ENCODE measurements at places on chromosomes 3 and 15.

DNA sequence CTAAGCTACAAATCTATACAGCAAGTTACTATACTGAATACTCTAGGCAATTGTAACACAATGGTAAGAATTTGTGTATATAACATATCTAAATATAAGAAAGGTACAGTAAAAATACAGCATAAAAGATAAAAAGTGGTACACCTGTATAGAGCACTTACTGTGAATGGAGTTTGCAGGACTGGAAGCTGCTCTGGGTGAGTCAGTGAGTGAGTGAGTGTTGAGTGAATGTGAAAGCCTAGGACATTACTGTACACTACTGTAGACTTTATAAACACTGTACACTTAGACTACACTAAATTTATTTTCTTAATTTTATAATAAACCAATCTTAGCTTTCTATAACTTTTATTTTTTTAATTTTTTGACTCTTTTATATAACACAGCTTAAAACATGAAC lies 123.1 kb downstream of the ZMAT3 start:
- no peak for DNase-seq

DNA sequence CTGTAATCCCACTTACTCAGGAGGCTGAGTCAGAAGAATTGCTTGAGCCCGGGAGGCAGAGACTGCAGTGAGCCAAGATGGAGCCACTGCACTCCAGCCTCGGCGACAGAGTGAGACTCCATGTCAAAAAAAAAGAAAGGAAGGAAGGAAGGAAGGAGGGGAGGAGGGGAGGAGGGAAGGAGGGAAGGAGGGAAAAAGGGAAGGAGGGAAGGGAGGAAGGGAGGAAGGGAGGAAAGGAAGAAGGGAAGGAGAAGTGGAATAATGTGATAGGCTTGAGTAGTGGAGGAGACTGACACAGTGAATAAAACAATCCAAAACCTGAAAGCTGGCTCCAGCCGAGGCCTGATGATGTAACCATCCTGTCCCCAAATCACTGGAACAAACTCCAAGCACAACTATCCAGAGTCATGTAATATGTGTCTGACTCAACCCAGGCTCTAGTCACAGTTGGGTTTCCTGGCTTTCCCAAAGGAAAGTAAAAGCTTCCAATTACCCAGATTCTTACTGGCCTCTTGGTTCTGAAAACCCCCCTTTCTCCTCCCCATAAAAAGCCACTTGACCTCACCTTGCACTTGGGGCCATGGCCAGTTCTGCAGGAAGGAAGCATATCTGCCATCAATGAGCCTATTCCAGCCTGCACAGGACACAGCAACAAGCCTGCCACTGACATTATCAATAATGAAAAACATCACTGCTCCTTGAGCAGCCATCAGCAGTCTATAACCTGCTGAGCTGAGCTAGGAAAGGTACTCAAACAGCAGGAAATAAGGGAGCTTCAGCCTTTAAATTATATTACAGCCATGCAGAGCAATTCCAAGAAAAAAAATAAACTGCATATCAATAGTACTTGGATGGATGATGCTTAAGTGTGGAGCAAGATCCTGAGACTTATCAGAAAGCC lies 48.3 kb downstream of the MB21D2 start:
- DNase-seq = no peak

GRCh38 chr3:170274641-170275040 lies 52.4 kb downstream of the PRKCI start:
- DNase-seq = no peak

DNA sequence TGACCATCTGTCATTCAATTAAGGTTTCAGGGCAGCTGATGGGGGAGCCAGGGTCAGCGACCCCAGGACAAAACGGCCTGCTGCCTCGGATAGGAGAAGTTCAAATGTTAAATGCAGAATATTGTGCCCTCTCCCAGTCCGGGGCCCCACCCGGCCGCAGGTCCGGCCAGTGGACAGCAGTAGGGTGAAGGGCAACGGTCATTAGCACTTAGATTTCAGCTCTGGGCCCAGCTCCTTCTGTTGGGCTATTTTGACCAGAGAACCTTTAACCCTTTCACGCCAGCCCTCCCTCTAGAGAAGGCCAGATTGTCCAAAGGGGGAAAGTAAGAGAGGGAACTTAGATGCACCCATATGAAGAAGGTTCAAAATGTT lies 16.1 kb upstream of the ONECUT1 start:
- no peak for DNase-seq

DNA sequence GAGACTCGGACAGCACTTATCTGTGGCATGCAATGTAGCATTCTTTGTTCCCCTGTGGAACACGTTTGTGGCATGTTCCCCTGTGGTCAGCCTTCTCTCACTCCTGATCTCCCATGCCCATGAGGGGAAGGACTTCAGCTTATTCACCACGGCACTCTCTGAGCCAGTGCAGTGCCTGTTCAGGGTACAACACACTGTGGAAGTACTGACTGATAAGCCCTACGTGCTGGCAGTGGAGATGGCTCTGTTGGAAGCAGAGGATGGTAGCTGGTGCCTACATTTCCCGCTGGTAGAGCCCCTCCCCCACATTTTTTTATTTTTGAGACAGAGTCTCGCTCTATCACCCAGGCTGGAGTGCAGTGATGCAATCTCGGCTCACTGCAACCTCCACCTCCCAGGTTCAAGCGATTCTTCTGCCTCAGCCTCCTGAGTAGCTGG lies 43.5 kb upstream of the ETV5 start:
- DNase-seq = no peak

- no peak for DNase-seq
Measured at GRCh38 chr3:150878996-150879575, 26.2 kb downstream of the MINDY4B start.

DNA sequence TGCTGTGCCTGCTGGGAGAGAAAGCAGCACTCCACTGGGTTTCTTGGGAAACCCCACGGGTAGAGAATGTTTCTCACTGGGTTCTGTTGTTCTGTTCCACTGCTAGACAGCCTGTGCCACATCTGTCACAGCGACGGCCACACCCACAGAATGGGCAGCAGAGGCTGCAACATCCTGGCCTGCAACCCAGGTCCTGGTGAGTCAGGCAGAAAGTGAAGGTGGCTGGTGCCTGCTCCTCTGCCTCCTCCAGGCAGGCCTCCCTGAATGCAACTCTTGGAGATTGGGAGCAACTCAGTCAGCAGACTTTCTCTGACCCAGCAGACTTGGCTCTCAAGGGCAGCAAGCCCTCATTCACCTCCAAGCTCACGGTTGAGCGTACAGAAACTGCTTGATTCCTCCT lies 13.0 kb downstream of the C3orf18 start:
- DNase-seq = no peak

DNA sequence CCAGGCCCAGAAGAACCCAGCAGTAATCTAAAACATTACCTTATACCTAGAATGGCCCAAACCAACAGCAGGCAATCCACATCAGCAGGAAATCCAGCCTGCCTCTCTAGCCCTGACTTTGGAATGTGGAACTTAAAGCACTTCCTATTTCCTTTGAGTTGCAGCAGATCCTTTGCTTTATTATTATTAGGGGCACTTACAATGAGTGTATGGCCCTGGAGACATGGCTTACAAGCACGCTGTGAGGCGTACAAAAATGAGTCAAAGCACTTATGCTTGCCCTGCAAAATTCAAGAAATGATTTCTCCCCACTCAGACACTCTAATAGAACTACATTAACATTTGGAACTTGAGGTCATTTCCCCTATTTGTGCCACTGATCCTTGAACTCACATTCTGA lies 9.5 kb upstream of the KNSTRN start:
- DNase-seq = no peak

GRCh38 chr3:42387802-42388651 lies 22.4 kb downstream of the LYZL4 start:
- DNase-seq = no peak

GRCh38 chr3:172913911-172914655 lies 163.6 kb downstream of the ECT2 start:
- no peak for DNase-seq

DNA sequence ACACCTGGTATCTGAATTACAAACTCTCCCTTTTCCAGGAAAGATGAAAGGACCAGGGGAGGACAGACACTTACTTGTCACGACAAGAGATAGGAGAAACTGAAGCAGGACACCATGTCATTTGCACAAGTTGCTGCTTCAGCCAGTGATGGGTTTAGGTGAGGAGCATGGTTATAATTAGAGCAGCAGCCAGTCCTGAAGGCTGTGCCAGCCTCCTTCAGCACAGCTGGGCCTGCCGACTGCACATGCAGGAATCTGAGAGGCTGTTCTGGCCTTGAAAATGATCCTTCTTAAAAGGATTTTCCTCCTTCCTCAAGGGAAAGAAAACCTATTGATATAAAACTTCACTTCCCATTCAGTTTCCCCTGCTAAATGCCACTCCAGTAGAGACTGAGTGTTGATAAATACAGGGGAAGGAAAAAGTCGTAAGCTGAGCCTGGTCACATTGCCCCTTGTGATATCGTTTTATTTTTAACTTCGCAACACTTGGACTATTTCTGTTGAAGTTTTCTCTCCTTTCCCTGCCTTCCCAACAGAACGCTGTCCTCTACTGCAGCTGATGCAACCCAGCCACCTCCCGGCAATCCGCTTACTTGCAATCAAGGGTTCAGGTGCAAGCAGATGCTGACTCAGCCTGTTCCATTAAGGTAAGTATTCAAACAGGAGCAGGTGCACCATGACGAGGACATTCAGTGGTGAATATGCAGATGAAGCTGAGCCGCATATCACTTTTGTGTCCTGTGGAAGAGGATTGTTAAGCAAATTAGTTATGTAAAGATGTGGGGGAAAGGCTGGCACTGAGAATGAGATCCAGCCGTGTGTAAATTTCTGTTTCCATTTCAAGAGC lies at the start of gene FBXO40:
Gene FBXO40, plus strand, starts transcription at position 524 of the 847 bp plus-strand sequence. CDS start 27,197 bp downstream, outside the sequence.
- DNase-seq = no peak

GRCh38 chr3:32438596-32439344 lies 47.1 kb downstream of the CMTM7 start:
- no peak for DNase-seq

DNA sequence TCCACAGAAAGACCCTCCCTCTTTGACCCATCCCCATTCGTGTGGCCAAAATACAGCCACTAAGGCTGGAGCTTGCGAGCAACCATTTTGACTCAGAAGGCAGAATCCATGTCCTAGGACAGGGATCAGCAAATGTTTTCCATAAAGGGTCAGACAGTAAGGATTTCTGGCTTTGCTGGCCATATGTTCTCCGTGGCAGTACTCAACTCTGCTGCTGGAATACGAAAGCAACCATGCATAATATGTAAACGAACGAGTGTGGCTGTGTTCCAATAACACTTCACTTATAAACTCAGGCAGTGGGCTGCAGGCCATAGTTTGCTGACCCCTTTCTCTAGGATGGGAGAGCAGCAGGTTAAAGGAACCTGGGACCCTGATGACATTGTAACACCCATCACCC lies 77.6 kb upstream of the WNT5A start:
- no peak for DNase-seq

GRCh38 chr15:40279437-40280141 lies 3.3 kb downstream of the ANKRD63 start:
- peak; percentile 34 for DNase-seq

Data from stimulated activated CD8-positive, alpha-beta memory T cell treated with anti-CD3 and anti-CD28 coated beads, Interleukin-15, amount 100 ng/mL, for 48 hours (primary cell).